Activated T-helper 17 cell treated with anti-CD3 and anti-CD28 coated beads, Interleukin-2, amount 50 U/mL, for 72 hours (primary cell): ENCODE measurements at places on chromosomes 2 and 18. TPM values are rescaled to one million over a fixed set of nuclear protein-coding genes. Genes with fewer than 3 reads are reported as not detected.
A peak's percentile ranks its signal among the peaks of the same experiment; 100 is the strongest.

- no peak overlapping the region for H3K4me3 ChIP-seq
- no peaks in the 10 kb centered on the region for H3K27me3 ChIP-seq
- H3K4me1 ChIP-seq, result peaks cover 6% of the 10 kb centered on the region
- no peak overlapping the region for H3K27ac ChIP-seq
- no peak for ATAC-seq
- no peaks in the 10 kb centered on the region for H3K36me3 ChIP-seq
These were observed 18.9 kb downstream of the AAK1 start for GRCh38 chr2:69624611-69625010.

DNA sequence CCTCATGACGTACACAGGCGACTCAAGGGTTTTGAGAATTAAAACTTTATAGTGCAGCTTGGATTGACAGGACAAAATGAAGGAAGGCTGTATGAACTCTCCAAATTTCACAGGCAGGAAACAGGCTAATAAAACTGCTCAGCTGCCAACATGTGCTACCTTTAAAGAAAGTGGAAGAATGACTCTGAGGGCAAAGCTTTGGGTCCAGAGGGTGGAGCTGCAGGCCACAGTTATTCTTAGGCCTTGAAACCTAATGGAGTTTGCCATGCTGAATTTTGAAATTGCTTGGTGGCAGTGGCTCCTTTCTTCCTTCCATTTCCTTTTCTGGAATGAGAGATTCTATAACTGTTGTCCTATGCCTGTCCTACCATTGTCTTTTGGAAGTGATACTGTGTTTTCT, 34.8 kb downstream of the HAT1 start:
- H3K4me1 ChIP-seq, result peaks cover 12% of the 10 kb centered on the region
- ATAC-seq, result no peak
- H3K27ac ChIP-seq, result no peak overlapping the region
- no peaks in the 10 kb centered on the region for H3K27me3 ChIP-seq

DNA sequence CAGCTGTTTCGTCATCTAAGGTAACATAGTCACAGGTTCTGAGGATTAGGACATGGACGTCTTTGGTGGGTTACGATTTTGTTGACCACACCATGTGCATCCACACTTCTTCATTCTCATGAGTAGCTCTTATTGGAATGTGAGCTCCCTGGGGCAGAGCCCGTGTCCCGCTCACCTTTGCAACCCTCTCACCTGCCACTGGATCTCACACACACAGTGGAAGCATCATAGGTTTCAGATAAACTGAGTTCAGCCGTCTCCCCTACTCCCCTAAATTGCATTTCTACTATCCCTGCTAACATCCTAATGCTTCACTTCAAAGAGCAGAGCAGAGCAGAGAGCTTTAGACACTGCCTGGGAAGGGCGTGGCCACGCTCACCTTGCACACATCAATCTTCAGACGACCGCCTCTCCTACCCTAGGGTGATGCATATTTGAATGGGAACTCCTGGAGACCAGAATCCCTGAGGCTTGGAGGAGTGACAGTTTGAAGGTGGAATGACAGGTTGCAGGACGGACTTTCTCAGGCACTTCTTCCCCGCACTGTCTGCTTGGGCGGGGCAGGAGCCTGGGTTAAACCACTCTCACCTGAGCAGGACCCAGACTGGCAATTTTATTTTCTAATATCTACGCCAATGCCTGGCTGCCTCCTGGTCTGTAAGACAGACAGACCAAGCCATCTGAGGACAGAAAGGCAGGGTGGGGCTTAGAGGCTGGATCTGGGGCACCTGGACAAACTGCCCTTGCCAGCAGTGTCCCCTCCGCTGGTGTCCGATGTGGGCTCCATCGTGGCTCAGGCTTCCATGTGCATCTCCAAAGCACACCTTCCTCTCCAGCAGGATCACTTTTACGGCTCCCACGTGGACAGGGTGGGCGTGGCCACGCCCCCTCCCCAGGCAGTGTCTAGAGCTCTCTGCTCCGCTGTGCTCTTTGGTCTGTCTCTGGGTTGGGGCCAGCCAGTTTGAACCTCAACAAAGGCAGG, 229.5 kb upstream of the COPS8 start:
- no peak overlapping the region for H3K4me3 ChIP-seq
- no peaks in the 10 kb centered on the region for H3K36me3 ChIP-seq
- no peaks in the 10 kb centered on the region for H3K4me1 ChIP-seq
- ATAC-seq, result no peak
- H3K27ac ChIP-seq, result no peak overlapping the region

DNA sequence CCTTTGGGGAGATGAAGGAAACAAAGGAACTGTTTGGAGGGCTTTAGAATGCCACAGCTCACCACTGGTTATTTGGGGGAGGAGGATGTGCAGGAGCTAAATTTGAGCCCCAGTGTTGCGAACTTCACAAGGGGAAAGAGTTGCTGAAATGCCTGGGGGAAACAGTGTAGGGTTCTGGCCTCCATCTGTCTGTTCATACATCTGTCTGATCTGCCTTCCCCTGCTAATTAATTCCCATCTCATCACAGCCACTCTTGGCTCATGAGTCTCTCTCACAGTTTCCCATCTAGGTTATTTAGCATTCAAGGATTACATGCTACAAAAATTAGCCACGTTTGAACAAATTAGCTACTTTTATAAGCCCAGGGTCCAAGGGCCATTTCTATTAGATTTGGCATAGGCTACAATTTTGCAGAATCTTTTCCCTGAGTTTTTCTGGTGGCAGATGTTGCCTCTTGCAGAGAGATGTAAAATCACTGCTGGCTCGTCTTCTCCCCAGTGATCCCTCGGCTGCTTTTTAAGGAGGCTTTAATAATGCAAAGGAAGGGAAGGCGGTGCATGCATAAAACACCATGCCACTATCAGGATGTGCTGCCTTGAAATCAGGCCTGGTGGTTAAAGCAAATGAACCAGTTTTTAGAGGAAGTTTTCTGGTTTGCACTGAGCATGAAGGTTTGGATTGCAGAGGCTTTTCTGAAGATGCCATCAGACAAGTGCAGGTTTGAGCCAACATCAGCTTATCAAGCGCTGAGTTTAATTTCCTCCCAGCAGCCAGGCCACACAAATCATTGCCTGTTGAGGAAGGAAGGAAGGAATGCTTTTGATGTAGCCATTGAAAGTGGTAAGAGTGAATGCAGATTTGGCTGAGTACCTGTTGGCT, 35.0 kb downstream of the ADD2 start:
- peaks cover 24% of the 10 kb centered on the region for H3K27me3 ChIP-seq
- no peak for ATAC-seq
- no peak overlapping the region for H3K27ac ChIP-seq
- H3K4me1 ChIP-seq, result no peaks in the 10 kb centered on the region
- H3K36me3 ChIP-seq, result no peaks in the 10 kb centered on the region

The OXER1 gene
- 0.13 TPM for total RNA-seq

DNA sequence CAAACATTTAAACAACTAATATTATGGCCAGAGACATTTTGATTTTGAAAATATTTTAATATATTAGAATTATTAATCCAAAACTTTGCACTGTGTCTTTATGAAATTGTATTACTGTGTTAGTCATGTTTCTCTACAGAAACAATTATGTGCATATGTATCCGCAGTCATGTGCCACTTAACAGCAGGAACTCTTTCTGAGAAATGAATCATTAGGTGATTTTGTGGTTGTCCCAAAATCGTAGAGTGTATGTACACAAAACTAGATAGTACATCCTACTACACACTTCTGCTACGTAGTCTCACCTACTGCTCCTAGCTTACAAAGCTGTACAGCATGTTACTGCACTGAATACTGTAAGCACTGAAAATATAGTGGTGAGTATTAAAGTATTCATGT, 479.2 kb upstream of the DSEL start:
- H3K4me3 ChIP-seq, result no peak overlapping the region
- no peaks in the 10 kb centered on the region for H3K27me3 ChIP-seq
- no peaks in the 10 kb centered on the region for H3K4me1 ChIP-seq
- no peak for ATAC-seq
- H3K27ac ChIP-seq, result no peak overlapping the region

DNA sequence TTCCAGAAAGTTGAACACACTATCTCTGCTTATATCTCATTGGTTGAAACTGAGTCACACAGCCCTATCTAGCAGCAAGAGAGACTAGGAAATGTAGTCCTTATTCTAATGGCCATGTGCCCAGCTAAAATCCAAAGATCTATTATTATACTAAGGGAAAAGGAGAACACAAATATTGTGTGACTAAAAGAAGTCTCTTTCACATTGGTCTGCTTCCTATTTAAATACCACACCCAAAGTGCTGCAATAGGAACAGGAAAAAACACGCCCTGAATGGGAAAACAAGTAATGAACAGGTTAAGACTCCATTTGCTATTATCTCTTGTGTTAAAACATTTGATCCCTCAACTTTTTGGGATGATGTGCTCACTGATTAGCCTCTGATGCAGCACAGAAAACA, 86.8 kb upstream of the BARD1 start:
- no peaks in the 10 kb centered on the region for H3K4me1 ChIP-seq
- no peaks in the 10 kb centered on the region for H3K36me3 ChIP-seq
- no peak overlapping the region for H3K4me3 ChIP-seq
- ATAC-seq, result no peak

DNA sequence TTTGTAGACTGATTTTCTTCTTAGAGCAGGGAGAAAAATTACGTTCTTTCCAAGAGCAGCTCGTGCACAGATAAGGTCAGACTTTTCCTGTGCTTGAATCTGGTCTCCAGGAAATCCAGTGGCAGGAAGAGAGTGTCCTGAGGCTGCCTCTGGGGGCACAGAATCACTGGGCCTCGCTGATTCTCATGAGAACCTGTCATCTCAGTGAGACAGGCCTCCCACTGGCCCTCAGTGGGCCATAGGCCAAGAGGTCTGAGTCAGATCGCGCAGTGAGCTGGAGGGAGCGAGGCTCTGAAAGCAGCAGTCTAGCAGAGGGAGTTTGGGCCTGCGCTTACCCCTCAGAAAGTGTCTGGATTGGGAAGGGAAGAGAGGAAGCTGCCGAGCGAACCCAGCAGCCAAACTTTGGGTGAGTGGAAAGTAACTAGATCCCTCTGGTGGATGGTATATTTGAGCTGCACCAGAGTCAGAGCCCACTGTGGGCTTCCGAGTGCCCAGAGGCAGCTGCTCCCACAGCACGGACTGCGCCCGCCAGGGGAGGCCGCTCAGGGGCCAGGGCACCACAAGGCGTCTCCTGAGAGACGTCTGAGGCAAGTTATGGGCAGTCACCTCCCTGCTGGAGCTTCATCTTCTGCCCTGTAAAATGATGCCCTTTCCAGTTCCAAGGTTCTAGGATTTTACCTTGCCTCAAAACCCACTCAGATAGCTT, 8.2 kb downstream of the GDF7 start:
- H3K4me1 ChIP-seq, result no peaks in the 10 kb centered on the region
- peaks cover 29% of the 10 kb centered on the region for H3K27me3 ChIP-seq
- H3K4me3 ChIP-seq, result no peak overlapping the region
- H3K36me3 ChIP-seq, result no peaks in the 10 kb centered on the region

DNA sequence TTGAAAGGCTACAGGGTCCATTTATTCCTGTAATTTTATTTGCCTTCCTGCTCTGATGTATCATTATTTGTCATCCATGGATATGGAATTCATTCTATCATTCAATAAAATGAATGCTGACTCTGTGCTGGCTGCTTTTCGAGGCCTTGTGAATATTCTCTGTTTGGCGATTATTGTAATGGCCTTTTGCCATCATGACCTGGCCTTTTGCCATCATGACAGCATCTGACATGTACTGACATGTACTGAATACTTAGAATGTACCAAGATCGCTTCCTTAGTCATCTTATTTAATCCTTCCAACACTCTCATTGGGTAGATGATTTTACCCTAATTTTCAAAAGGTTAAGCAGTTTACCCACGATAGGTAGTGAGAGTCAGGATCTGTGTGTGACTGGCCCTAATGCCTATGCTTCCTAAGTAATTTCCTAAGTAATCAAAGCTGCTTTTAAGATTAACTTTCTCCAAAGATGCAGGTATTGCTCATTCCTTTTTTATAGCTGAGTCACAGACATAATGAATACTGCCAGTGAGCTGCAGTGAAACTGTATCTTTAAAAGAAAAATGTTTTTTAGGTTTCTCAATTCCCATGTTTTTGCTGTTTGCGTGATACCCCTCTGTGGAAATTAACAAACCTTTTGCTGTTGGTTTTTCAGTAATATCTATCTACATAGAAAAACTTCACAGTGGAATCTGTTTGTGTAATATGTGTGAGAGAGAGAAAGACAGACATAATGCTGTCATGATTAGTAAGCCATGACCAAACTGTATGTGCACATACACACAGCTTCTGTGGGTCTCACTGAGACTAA, 127.8 kb downstream of the CERS6 start:
- no peaks in the 10 kb centered on the region for H3K36me3 ChIP-seq
- no peak overlapping the region for H3K4me3 ChIP-seq
- no peaks in the 10 kb centered on the region for H3K27me3 ChIP-seq

The UGT1A5 gene
- total RNA-seq, result not detected

GRCh38 chr18:59686260-59686659, 11.0 kb downstream of the CCBE1 start:
- H3K36me3 ChIP-seq, result no peaks in the 10 kb centered on the region
- ATAC-seq, result no peak
- peaks cover 9% of the 10 kb centered on the region for H3K27me3 ChIP-seq
- H3K27ac ChIP-seq, result no peak overlapping the region

The EPAS1 gene
- 53.7 TPM for total RNA-seq

- ATAC-seq, result no peak
- H3K36me3 ChIP-seq, result no peaks in the 10 kb centered on the region
- peak overlapping the region; percentile 86 for H3K4me3 ChIP-seq
These were observed 628 bp upstream of the CAPG start for GRCh38 chr2:85410584-85411404.

The FSIP2 gene
- total RNA-seq, result 0.32 TPM

- H3K27ac ChIP-seq, result no peak overlapping the region
- no peaks in the 10 kb centered on the region for H3K4me1 ChIP-seq
- H3K4me3 ChIP-seq, result no peak overlapping the region
- H3K27me3 ChIP-seq, result peaks cover 34% of the 10 kb centered on the region
- no peak for ATAC-seq
These were observed 78.4 kb upstream of the ZNF516 start for GRCh38 chr18:76573325-76574025.

DNA sequence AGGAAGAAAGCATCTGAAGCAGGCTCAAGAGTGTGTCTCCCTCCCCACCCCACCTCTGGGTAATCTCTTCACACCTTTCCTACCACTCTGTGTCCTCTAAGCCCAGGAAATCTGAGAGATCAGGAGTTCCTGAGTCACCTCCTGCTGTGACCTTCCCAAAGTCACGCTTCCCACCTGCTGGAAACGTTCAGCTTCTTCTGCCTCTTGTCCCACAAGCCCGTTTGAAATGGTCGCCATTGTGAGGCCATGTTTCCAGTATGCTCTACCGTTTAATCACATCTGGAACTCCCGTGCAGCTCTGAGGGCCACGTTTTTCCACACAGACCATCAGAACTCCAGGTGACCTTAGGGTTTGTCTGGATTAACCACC, 25.9 kb downstream of the GREB1 start:
- no peak for ATAC-seq
- no peak overlapping the region for H3K27ac ChIP-seq
- H3K27me3 ChIP-seq, result peaks cover 31% of the 10 kb centered on the region
- H3K4me1 ChIP-seq, result no peaks in the 10 kb centered on the region

GRCh38 chr2:124283096-124283495, 258.0 kb downstream of the CNTNAP5 start:
- no peaks in the 10 kb centered on the region for H3K36me3 ChIP-seq
- no peaks in the 10 kb centered on the region for H3K4me1 ChIP-seq
- no peak for ATAC-seq
- no peak overlapping the region for H3K4me3 ChIP-seq
